ENCODE measurements at places on chromosomes 7 and 10.

GRCh38 chr10:130491693-130492050, 355.5 kb downstream of the GLRX3 start:
- DNase-seq: no peak

DNA sequence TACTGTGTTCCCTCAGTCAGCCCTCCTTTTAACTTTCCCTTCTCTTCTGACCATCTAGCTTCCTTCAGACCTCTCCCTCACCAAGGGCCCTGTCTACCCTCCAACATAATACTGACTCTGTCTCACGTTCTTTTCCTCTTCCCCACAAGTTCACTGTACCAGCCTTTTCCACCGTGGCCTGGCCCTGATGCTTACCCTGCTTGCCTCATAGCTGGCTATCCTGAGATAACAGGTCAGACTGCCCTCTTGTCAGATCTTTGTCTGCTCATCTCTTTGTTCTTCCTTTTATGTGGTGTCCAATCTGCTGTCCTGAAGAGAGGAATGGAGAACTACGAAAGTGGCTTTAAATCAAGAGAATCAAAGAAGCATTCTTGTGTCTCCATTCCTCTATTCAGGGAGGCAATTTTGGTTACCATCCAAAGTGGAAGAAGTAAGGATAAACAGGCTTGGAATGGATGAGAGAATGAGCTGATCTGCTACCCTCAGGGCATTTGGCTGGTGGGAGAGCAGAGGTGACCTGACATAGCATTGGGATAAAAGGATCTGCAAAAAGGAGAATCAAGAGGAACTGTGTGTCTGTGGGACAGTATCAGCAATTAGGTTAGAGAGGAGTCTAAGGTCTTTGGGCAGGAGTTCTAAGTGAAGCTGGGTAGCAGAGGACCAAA, 8.1 kb downstream of the BTAF1 start:
- DNase-seq: no peak

GRCh38 chr10:98340261-98340939, 72.4 kb upstream of the LOXL4 start:
- DNase-seq: no peak

DNA sequence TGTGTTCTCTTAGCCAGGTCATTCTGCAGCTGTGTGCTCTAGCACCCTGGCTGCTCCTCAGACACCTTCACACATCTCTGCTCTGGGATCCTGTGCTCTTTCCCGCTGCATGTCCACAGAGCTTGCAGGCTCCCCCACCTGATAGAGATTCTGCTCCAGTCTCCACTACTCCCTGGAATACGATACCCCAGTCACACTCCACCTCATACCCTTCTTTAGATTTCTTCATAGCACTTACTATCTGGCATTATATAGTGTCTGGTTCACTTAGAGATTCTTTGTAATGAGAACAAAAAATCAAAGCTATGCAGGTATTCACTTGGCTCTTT, 88.0 kb downstream of the CELF2 start:
- DNase-seq: no peak

- DNase-seq: no peak
Measured at GRCh38 chr7:6252748-6253147, 19.7 kb downstream of the CYTH3 start.

- peak; percentile 38 for DNase-seq
Measured at GRCh38 chr10:7788639-7789286, 786 bp downstream of the ATP5F1C start.

DNA sequence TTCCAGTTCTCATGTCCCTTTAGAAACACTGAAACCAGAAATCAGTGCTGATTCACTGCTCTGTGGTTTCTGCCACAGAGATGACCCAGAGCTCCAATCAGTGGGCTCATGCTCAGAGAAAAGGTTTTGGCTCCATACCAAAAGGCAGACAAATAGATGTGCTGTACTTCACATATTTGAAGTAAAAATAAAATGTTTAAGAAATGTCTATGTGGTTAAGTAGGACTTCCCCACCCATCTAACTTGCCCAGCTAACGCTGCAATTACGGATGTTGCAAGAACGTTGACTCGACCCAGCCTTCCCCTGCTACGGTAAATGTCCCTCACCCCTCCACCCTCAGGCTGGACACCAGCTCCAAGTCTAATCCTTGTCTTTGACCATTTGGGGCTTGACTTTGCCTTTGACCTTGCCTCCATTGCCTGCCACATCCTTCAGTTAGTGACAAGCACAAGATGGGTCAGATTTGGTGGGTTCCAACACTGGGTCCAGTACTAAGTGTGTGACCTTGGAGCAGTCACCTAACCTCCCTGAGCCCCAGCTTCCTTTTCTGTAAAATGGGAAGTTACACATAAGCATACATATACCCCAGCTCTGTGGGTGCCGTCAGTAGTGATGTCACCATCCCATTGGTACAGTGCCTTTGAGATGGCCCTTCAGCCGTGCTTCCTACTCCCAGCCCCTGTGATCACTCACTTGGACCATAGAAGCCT, 95.8 kb downstream of the CHST15 start:
- peak; percentile 88 for DNase-seq

DNA sequence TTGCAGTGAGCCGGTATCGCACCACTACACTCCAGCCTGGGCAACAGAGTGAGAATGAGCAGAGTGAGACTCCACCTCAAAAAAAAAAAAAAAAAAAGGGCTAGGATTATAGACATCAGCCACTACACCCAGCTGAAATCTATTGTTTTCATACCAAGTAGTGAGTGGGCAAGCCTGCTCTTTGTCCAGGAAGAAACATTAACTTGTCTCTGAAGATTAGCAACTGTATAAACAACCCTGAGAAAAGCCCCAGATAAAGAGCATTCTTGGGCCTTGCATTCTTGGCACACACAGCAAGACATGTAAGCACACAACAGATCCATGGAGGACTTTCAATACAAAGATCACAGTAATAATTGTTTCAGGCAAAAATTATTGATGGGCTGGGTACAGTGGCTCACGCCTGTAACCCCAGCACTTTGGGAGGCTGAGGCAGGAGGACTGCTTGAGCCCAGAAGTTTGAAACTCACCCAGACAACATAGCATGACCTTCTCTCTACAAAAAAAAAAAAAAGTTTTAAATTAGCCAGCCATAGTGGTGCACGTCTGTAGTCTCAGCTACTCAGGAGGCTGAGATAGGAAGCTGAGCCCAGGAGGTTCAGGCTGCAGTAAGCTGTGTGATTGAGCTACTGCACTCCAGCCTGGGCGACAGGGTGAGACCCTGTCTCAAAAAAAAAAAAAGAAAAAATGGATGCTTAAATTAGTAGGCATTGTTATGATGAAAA, 4.4 kb downstream of the PSPH start:
- no peak for DNase-seq

- DNase-seq: no peak
Measured at GRCh38 chr7:153383781-153384180, 624.2 kb downstream of the ACTR3B start.

DNA sequence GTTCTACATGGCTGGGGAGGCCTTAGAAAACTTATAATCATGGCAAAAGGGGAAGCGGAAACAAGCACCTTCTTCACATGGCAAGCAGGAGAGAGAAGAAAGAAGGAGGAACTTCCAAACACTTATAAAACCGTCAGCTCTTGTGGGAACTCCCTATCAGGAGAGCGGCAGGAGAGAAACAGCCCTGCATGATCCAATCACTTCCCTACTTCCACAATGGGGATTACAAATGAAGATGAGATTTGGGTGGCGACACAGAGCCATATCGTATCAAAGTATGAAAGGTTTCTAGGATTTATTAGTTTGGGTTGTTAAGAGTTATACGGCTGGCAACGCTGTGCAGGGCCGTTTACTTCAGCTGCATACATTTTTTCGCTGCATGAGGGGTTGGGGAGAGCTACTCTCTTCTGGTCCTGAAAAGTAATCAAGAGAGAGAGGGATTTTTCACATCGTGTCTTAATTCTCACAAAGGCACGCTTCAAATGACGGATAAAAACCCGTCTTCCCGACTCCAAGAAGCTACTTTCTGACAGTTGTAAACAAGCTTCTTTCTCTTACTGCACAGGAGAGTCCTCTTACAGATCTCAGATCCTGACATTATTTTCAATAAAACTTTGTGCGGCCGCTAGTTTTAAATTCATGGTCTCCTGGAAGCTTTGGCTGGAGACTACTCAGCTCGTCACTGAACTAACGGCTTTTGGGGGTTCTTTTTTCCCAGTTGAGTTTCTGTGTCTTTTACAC, 751 bp upstream of the GTPBP10 start:
- peak; percentile 8 for DNase-seq

DNA sequence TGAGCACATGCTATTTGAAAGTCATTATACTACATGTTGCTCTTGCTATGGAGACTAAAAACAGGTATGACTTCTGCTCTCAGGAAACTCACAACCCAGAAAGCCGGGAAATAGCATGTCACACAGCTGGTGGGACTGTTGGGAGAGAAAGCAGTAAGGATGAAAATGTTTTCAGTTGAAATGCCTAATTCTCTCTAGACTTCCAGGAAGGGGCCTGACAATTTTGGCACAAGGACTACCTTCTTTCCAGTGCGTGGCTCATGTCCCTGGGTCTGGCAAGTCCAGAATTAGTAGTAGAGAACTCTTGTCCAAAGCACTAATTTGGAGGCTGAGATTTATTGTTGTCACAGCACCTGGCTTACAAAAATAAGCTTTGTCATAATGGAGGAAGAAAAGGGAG, 567.6 kb downstream of the LRMDA start:
- DNase-seq: no peak
